ENCODE measurements at places on chromosomes 1 and 21.

DNA sequence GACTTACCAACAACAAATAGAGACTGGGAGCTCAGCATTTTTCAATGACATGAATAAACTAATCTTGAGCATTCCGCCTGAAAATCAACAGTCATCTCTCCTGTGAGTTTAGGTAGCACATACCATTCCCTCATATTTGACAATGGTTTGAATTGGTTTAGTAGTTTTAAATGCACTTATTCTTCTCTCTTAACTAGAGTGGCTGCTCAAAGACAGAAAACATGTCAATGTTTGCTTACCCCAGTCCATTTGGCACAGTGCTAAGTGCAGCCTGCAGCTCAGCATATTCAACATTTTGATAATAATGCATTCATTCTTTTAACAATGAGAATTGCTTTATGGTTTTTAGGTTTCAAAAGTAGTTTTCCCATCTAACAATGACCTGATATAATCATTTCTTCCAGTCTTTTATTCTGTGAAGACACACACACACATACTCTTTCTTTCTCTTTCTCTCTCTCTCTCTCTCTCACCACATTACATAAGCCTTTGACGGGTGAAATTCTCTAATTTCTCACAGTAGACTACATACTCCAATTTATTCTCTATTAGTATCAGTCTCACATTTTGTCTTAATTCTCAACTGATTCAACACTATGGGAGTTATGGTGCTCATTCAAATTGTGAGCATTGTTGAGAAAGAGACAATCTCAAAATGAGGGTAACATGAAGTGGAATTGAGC is 432.3 kb downstream of the LRRIQ3 start:
- DNase-seq, result no peak

GRCh38 chr21:39972976-39973770 is 105.9 kb downstream of the PCP4 start:
- DNase-seq, result no peak

DNA sequence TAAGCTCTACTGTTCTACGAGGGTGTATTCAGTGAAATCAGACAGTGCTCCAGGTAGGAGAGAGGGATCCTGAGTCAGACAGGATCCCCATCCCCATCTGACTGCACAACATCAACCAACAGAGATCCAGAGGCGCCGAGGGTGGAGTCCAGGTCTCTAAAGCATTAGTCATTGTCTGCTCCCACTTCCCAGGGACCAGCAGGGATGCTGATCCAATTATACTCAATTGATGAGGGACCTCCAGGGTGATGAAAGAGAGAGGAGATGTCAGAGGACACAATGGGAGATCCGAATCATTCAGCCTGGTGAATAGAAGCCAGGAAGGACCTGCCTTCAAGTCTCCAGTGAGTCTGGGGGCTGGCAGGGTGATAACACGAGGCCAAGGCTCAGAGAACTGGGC is 39.5 kb upstream of the STMN1 start:
- no peak for DNase-seq

DNA sequence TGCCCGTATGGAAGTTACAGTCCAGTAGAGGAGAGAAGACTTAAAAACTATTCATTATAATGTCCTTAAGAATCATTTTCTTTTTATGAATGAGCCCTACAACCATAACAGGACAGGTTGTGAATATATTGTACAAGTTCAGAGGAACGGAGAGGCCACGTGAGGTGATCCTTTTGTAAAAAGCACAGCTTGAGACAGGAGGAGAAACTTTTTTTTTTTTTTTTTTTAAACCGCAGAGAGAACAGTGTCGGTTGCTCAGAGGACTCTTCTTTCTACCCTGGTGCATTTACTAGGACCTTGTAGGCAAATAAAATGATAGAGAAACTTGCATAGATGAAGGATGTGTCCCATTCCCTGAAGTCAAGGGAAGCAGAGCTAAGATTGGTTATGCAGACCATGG is 32.1 kb downstream of the DYRK1A start:
- DNase-seq, result no peak

DNA sequence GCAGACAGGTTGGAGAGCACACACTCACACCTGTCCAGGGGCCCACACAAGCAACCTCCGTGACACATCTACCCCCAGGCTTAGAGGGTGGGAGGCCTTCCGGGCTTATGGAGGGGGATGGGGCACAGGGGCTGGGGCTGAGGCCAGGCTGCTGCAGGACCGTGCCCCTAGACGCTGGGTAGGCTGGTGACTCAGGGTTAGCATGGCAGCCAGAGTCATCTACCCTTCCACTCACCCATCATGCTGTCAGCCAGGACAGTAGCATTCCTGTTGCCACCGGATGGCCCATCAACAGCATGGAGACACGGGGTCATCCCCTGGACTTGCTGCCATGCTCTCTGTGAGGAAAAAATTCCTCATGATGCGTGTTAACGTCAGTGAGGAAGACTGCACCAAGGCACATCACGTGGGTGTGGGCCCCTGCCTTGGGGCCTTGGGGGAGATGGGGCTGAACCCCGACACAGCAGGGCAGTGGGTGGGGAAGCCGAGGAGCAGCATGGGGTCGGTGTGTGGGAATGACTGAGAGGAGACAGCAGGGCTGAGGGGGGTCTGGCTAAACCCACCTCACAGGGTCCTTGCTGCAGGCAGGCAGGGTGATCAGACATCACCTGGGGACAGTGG is 52.8 kb downstream of the WNT9A start:
- DNase-seq, result no peak

DNA sequence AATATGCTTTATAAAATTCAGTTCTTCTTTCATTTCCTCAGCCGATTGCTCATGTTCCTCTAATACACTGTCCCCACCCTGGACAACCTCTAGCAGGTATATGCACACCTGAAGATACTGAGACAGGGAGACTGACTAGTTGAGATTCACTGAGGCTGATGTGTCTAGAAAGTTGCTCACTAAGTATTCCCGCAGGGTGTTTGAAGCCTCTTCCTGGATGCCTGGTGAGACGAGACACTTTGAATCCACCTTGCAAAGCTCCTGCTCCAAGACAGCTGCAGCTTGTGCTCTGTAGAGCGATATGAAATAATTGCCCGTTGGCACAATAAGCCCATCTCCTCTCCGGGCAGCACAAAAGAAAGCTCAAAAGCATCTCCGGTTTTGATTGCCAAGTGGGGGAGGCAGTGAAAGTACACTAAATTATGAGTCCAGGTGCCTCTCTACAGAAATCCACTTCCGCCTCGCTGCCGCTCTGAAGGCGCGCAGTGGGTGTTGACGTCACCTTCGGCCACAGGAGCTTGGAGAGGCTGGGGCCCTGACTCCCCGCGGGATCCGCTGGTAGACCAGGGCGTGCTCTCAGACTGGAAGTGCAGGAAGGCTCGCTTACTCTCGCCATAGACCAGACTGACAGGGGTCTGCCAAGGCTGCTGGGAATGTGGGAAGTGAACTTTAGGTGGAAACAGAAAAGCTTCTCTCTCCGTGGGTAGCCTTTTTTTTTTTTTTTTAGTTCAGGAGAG is 46.3 kb downstream of the GPA33 start:
- DNase-seq, result no peak

DNA sequence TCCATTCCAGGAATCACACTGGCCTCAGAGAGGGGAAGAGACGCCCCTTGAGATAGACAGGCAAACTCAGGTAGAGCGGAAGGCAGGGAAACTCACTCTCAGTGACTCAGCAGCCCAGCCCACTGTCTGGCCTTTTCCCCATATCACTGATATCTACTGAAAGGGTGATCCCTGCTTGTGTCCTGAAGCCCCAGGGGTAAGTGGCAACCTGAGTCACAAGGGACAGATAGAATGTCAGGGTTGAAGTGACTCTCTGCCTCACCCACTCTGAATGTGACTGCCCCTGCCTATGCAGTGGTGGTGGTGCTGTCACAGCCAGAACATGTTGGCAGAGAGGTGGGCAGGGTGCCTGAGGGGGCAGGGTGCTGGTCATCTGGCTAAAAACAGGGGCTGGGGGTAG is 157.5 kb upstream of the FGGY start:
- DNase-seq, result no peak

- peak; percentile 94 for DNase-seq
Measured at GRCh38 chr1:246689409-246690008, 34.7 kb upstream of the SCCPDH start.

DNA sequence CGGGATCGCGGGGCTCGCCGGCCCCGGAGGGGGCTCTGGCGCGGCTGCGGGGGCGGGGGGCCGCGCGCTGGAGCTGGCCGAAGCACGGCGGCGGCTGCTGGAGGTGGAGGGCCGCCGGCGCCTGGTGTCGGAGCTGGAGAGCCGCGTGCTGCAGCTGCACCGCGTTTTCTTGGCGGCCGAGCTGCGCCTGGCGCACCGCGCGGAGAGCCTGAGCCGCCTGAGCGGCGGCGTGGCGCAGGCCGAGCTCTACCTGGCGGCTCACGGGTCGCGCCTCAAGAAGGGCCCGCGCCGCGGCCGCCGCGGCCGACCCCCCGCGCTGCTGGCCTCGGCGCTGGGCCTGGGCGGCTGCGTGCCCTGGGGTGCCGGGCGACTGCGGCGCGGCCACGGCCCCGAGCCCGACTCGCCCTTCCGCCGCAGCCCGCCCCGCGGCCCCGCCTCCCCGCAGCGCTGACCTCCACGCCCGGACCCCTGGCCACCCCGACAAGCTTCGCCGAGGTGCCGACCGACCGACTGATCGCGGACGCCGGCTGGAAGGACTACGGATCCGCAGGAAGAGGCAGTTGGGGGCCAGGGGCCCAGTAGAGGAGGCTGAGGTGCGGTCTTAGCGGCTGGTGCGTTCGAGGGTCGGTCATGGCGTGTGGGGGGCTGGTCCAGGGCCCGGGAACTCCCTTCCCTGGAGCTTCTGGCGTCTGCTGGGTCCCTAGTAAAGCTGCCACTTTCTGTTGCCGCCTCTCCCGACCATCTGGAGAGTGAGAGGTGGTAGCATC is 711 bp downstream of the TRNP1 start:
- DNase-seq, result no peak
